ENCODE measurements at places on chromosomes 12 and 14. TPM values are rescaled to one million over a fixed set of nuclear protein-coding genes. Genes with fewer than 3 reads are reported as not detected.
A peak's percentile ranks its signal among the peaks of the same experiment; 100 is the strongest.

- H3K36me3 ChIP-seq: no peaks in the 10 kb centered on the region
- H3K27ac ChIP-seq: no peak overlapping the region
- H3K27me3 ChIP-seq: no peaks in the 10 kb centered on the region
- no peaks in the 10 kb centered on the region for H3K4me1 ChIP-seq
- no peak overlapping the region for H3K4me3 ChIP-seq
Observed at GRCh38 chr12:58081488-58081887, 140.1 kb downstream of the ATP23 start.

The GALNT16 gene
- 8.8 TPM for total RNA-seq

The MYF5 gene
- not detected for total RNA-seq

The A2M gene
- 457 TPM for total RNA-seq

- no peak for DNase-seq
- H3K27ac ChIP-seq: no peak overlapping the region
- H3K36me3 ChIP-seq: no peaks in the 10 kb centered on the region
Observed at GRCh38 chr12:111761099-111761498, 5.6 kb upstream of the ALDH2 start.

DNA sequence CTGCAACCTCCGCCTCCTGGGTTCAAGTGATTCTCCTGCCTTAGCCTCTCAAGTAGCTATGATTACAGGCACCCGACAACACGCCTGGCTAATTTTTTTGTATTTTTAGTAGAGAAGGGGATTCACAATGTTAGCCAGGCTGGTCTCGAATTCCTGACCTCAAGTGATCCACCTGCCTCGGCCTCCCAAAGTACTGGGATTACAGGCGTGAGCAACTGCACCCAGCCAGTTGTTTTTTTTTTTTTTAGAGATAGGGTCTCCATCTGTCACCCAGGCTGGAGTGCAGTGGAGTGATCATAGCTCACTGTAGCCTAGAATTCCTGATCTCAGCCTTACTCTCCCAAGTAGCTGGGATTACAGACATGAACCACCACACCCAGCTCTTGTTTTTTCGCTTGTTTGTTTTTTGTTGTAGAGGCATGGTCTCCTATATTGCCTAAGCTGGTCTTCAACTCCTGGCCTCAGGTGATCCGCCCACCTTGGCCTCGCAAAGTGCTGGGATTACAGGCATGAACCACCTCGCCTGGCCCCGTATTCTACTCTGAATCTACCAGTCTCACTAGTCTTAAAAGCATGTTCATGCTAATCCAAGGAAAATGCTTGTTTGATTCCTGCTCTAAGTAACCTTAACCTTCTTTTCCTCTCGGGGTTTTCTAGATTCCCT is 31.7 kb upstream of the STRN3 start:
- no peaks in the 10 kb centered on the region for H3K27me3 ChIP-seq
- H3K4me3 ChIP-seq: no peak overlapping the region
- DNase-seq: no peak
- H3K4me1 ChIP-seq: no peaks in the 10 kb centered on the region
- no peaks in the 10 kb centered on the region for H3K36me3 ChIP-seq
- H3K27ac ChIP-seq: no peak overlapping the region

- H3K27ac ChIP-seq: no peak overlapping the region
- no peaks in the 10 kb centered on the region for H3K27me3 ChIP-seq
- no peak for DNase-seq
Observed at GRCh38 chr12:2776129-2776806, 18.5 kb upstream of the FKBP4 start.

- H3K27ac ChIP-seq: no peak overlapping the region
- no peaks in the 10 kb centered on the region for H3K27me3 ChIP-seq
- H3K4me1 ChIP-seq: no peaks in the 10 kb centered on the region
- DNase-seq: no peak
- no peaks in the 10 kb centered on the region for H3K36me3 ChIP-seq
Observed at GRCh38 chr12:15530361-15530760, 208.1 kb downstream of the PTPRO start.

GRCh38 chr12:14238221-14238792 is 127.2 kb upstream of the ATF7IP start:
- no peaks in the 10 kb centered on the region for H3K36me3 ChIP-seq
- no peak overlapping the region for H3K27ac ChIP-seq
- no peaks in the 10 kb centered on the region for H3K4me1 ChIP-seq
- DNase-seq: no peak
- no peaks in the 10 kb centered on the region for H3K27me3 ChIP-seq
- H3K4me3 ChIP-seq: no peak overlapping the region

- no peak overlapping the region for H3K27ac ChIP-seq
- H3K4me1 ChIP-seq: no peaks in the 10 kb centered on the region
- H3K36me3 ChIP-seq: no peaks in the 10 kb centered on the region
- DNase-seq: no peak
Observed at GRCh38 chr12:1966561-1967226, 37.6 kb downstream of the DCP1B start.

The ARHGAP9 gene
- 16.6 TPM for total RNA-seq

The CDCA4 gene
- 10.4 TPM for total RNA-seq

The CCDC175 gene
- total RNA-seq: not detected

DNA sequence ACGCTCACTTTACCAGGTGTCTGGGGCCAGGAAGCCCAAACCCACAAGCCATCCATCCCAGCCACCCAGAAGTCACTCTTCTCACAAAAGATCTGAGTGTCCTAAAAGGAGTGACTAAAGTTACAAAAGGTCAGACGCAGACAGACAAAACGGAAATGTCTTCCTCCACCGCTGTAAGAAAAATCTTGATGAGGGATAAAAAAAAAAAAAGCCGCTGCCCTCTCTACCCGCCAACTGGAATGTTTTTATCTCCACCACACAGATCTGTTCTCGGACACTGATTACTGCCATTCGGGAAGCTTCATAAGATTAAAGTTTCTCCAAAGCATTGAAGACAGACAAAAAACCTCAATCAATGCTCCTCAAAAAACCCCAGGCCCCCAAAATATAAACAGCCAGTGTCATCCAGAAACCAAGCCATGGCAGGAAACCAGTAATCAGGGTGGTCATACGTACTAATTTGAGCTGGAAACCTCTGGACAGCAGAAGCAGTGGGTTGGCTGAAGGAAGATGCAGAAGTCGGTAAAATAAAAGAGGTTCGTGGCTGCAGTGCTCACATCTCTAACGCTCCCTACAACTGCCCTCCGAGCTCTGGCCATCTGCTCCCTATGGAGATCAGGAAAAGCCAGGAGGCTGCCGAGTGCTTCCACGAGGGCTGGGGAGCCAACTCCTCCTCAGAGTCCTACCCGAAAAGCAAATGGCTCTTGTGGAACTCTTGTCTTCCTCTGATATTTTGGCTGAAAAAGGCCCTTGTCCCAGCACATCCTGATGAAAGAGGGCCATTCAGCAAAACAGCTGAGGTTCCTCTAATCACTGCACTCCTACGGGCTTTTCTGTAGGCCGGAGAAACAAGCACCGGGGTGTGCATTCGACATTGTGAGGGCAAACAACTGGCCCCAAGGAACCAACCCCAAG is 30.3 kb downstream of the SSH1 start:
- no peaks in the 10 kb centered on the region for H3K36me3 ChIP-seq
- no peaks in the 10 kb centered on the region for H3K27me3 ChIP-seq
- peak overlapping the region; percentile 38 for H3K4me3 ChIP-seq
- no peak for DNase-seq
- H3K4me1 ChIP-seq: no peaks in the 10 kb centered on the region
- H3K27ac ChIP-seq: peak overlapping the region; percentile 89

DNA sequence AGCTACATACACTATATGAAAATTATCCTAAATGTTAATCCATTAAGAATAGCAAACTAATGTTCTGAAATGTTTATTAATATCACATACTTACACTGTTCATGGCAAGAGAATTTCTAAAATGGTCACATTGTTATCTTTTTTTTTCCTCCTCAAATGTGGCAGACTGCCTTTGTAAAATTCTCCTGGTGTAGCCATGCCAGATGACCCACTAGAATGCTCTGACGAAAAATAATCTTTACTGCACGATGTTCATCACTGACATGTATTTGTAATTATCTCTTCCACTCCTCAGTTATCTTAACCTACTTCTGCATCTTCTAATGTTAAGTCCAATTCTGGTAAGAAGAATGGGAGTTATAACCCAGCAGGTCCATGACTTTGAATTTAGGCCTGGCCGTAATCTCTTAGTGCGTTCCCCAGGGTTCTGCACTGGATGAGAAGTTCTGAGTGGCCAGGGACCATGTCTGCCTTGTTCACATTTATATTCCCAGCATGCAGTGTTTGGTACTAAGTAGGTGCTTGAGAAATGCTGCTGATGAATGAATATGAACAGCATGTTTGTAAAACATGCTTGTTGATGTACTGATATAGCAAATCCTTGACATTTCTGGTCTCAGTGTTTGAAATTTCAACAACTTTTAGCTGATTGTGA is 46.7 kb downstream of the NOPCHAP1 start:
- H3K36me3 ChIP-seq: no peaks in the 10 kb centered on the region
- H3K27me3 ChIP-seq: no peaks in the 10 kb centered on the region
- no peaks in the 10 kb centered on the region for H3K4me1 ChIP-seq
- H3K27ac ChIP-seq: no peak overlapping the region

The CELA1 gene
- not detected for total RNA-seq

DNA sequence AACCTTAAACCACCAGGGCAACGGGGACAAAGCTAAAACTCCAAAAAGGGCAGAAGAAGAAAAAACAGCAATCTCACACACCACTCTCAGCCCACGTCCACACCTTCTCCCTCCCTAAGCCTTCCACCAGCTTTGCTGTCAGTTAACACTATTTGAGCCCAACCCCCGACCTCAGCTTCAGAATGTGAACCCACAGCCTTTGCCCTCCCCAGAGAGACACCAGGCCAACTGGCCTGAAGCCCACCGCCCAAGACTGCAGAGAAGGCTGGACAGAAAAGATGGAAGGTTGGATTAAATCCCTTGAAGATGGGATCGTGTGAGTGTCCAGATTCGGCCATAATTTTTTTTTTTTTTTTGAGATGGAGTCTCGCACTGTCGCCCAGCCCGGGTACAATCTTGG is 22.4 kb downstream of the IRF2BPL start:
- H3K4me1 ChIP-seq: no peaks in the 10 kb centered on the region
- no peaks in the 10 kb centered on the region for H3K27me3 ChIP-seq
- H3K27ac ChIP-seq: peak overlapping the region; percentile 71

DNA sequence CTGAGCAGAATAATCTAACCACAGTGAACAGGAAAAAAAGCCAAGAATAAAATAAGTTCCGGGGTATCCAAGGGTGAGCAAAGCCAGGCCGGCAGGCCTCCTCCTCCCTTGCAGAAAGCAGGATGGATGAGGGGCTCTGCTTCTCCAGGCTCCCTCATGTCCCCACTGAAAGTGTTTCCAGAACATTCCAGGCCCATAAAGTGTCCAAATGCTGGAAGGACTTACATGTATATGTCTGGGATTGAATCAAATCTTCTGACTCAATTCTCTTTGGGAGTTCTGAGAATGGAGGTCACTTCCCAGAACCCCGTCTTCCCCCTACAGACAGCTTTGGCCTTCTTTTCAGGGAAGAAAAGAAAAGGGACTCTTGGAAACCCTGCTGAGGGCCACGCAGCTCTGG is 25.0 kb upstream of the BDKRB1 start:
- no peak overlapping the region for H3K27ac ChIP-seq
- H3K4me1 ChIP-seq: no peaks in the 10 kb centered on the region
- no peak overlapping the region for H3K4me3 ChIP-seq

- H3K27ac ChIP-seq: no peak overlapping the region
- no peaks in the 10 kb centered on the region for H3K36me3 ChIP-seq
- H3K4me1 ChIP-seq: no peaks in the 10 kb centered on the region
Observed at GRCh38 chr14:39568809-39569538, 136.7 kb upstream of the FBXO33 start.

DNA sequence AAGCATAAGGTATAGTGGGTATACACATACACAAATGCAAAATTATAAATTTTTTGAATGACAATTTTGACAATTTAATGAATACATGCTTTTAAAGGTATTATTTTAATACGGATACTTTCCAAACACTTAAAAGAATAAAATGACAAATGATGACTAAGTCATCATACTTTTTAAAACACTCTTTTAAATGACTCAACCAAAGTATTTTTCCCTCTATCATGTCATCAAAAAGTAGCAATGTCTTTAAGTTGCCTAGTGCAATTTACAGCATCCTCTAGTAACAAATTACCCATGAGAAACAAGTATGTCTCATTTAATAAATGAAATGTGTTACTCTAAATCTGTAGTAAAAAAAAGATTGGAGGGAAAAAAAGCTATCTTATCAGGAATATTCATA is 73.3 kb downstream of the RPS6KA5 start:
- no peak for DNase-seq
- no peaks in the 10 kb centered on the region for H3K4me1 ChIP-seq
- no peak overlapping the region for H3K27ac ChIP-seq
- H3K4me3 ChIP-seq: no peak overlapping the region

GRCh38 chr12:124625867-124626675 is 58.7 kb upstream of the NCOR2 start:
- no peaks in the 10 kb centered on the region for H3K27me3 ChIP-seq
- peaks cover 8% of the 10 kb centered on the region for H3K4me1 ChIP-seq
- H3K4me3 ChIP-seq: no peak overlapping the region
- H3K36me3 ChIP-seq: no peaks in the 10 kb centered on the region
- peak; percentile 50 for DNase-seq
- peak overlapping the region; percentile 50 for H3K27ac ChIP-seq

DNA sequence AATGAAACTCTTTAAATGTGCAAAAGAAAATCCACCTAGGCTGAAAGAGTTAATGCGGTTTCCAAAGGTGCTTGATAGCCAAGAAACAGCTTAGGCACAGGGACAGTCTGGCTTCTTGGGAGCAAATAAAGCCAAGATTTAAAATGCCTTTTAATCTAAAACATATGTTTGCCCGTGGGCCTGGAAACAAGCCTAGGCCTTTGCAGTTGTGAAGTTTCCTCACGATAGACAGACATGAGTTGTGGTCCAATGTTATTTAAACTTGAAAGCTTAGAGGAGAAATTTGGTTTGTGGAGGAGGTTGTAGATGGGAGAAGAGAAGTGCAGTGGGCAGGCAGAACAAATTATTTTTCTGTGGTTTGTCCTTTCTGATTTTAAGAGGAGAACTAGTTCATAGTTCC is 29.8 kb downstream of the PROX2 start:
- H3K27me3 ChIP-seq: no peaks in the 10 kb centered on the region
- no peak for DNase-seq

GRCh38 chr14:53355581-53356112 is 202.5 kb upstream of the DDHD1 start:
- DNase-seq: no peak
- no peaks in the 10 kb centered on the region for H3K36me3 ChIP-seq
- H3K27ac ChIP-seq: no peak overlapping the region
- H3K4me3 ChIP-seq: no peak overlapping the region
- no peaks in the 10 kb centered on the region for H3K4me1 ChIP-seq

- no peaks in the 10 kb centered on the region for H3K4me1 ChIP-seq
- peak overlapping the region; percentile 91 for H3K27ac ChIP-seq
- H3K27me3 ChIP-seq: no peaks in the 10 kb centered on the region
- no peak for DNase-seq
- H3K4me3 ChIP-seq: no peak overlapping the region
- no peaks in the 10 kb centered on the region for H3K36me3 ChIP-seq
Observed at GRCh38 chr12:80778005-80778541, 61.4 kb downstream of the MYF5 start.

The ASCL1 gene
- total RNA-seq: not detected
